ENCODE measurements at places on chromosomes 3 and 15.

DNA sequence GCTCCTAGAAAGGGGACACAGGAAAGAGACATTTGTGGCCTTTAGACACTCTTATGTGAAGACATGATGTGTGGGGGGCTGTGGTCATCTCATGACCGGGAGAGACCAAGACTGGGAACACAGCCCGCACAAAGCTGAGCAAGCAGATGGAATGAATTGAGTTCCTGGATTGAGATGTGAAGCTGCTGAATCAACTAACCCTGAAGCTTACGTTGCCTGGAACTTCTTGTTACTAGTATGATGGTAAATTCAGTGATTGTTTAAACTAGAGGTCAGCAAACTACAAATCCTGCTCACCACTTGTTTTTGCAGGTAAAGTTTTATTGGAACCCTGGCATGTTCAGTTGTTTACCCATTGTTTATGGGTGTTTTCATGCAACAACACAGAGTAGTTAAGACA lies 83.4 kb upstream of the BHLHE40 start:
- DNase-seq: no peak

GRCh38 chr3:190840146-190840545 lies 22.3 kb downstream of the GMNC start:
- DNase-seq: no peak

DNA sequence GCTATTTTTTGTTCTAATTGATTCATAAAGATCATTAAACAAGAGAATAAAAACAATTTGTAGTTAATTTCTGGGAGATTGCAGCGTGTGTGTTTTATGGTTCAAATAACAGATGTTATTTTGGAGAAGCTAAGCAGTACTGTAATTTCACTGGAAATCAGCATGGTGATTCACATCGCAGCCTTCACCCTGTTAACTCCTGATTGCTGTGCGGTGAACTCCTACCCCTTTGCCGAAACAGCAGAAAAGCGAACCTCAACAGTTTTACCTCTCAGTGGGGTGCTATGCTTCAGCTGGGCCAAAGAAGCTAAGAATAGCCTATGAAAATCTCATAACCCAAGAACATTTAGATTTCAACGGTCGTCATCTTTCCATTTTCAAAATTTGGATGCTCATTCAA lies 441.5 kb upstream of the RARB start:
- DNase-seq: no peak

DNA sequence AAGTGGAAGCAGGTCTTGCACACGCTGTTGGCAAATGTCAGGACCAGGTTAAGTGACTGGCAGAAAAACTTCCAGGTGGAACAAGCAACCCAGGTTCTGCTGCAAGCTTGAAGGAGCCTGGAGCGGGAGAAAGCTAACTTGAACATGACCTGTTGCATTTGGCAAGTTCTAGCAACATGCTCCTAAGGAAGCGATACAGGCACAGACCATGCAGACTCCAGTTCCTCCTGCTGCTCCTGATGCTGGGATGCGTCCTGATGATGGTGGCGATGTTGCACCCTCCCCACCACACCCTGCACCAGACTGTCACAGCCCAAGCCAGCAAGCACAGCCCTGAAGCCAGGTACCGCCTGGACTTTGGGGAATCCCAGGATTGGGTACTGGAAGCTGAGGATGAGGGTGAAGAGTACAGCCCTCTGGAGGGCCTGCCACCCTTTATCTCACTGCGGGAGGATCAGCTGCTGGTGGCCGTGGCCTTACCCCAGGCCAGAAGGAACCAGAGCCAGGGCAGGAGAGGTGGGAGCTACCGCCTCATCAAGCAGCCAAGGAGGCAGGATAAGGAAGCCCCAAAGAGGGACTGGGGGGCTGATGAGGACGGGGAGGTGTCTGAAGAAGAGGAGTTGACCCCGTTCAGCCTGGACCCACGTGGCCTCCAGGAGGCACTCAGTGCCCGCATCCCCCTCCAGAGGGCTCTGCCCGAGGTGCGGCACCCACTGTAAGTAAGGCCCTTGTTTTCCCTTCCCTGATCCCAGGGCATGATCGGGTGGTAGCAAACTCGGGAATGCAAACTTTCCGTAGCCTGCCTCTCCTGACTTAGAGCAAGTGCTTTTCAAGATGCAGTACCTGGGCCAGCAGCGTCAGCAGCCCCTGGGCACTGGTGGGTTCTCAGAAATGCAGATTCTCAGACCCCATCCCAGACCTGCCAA lies 759 bp downstream of the GALNT15 start:
- no peak for DNase-seq

GRCh38 chr3:119870512-119870911 lies 88.6 kb downstream of the NR1I2 start:
- no peak for DNase-seq

GRCh38 chr15:57224664-57225063 lies 151.6 kb upstream of the CGNL1 start:
- DNase-seq: no peak

DNA sequence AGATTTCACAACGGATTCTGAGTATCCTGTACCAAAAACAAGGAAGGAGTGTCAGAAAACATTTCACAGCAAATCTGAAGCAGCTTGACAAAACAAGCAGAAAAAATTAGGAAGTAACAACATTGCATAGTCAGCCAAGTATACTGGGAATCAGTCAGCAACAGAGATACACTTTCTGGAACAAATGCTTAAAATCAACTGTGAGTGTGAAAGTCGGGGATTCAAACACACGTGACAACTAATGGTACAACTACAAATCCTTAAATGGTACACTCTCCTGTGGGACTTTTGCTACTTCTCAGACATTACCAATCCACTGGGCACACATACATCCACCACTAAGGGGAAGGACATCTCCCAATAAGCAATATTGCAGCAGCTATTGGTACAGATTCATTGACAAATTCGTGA lies 296.6 kb upstream of the MME start:
- no peak for DNase-seq

DNA sequence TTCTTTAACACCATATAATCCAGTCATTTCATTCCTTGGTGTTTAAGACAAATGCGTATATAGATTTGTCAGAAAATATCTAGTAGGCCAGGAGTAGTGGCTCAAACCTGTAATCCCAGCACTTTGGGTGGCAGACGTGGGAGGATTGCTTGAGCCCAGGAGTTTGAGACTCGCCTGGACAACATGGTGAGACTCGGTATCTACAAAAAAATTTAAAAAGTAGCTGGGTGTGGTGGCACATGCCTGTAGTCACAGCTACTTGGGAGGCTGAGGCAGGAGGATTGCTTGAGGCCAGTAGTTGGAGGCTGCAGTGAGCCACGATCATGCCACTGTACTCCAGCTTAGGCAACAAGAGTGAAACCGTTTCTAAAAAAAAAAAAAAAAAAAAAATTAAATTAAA lies 1.9 kb upstream of the MTMR14 start:
- DNase-seq: no peak

GRCh38 chr3:45437383-45437782 lies 49.0 kb downstream of the LARS2 start:
- no peak for DNase-seq

DNA sequence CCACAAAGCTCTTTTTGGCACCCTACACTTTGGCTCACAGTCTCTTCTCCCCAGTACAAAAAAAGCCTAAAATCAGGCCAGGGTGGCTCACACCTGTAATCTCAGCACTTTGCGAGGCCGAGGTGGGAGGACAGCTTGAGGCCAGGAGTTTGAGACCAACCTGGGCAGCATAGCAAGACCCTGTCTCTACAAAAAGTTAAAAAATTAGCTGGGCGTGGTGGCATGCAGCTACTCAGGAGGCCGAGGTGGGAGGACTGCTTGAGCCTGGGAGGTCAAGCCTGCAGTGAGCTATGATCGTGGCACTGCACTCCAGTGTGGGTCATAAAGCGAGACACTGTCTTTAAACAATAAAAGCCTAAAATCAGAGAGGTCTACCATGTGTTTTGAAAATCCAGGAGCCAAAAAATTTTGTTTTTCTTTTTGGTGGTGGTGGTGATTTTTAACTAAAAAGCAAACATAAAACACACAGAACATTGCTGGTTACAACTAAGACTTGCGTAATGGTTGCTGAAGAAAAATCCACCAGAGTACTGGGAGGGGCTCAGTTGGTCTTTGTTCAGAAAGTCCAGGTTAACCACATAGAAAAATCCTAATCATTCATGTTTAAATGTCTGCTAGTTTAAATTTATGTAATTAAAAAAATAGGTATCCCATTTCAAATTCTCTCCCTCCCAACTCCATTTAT lies 1.6 kb upstream of the MAN2C1 start:
- no peak for DNase-seq

GRCh38 chr15:64653757-64654156 lies 121.6 kb downstream of the RBPMS2 start:
- peak; percentile 45 for DNase-seq

- DNase-seq: peak; percentile 19
Observed at GRCh38 chr3:25854214-25854613, 64.3 kb downstream of the OXSM start.

GRCh38 chr3:66949898-66950297 lies 48.2 kb upstream of the KBTBD8 start:
- no peak for DNase-seq
